ENCODE measurements at places on chromosomes 4 and X.

- H3K27me3 ChIP-seq = peaks cover 13% of the 10 kb centered on the region
- no peak overlapping the region for H3K27ac ChIP-seq
- H3K4me3 ChIP-seq = no peak overlapping the region
- no peaks in the 10 kb centered on the region for H3K36me3 ChIP-seq
These were observed 42.4 kb upstream of the SLC39A8 start for GRCh38 chr4:102387552-102388150.

DNA sequence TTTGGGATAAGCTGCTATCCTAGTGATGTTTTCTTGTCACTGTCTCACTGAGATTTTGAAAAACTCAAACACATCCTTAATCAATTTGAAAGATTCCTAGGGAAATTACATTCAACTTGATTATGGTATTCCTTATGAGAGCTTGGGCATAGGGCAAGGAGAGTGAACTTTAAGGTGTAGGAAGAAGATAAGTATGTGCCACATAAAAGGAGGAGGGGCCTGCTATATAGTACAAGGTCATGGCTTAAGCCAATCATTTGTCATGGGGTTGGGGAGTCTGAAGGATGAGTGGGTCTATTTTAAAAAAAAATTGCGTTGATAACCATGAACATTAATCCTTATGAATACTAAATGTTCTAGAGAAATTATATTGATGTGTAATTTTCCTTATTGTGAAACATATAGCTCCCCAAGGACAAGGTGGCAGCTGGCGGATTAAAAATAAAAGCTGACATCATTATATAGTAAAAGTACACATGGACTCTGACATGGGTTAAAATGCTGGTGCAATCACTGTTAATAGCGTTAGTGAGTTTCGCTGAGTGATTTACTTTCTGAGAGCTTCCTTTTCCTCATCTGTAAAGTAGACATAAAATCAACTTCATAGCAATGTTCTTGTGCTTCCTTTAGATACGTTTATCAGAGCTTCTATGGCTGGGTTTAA lies 17.4 kb downstream of the GALNT7 start:
- H3K4me1 ChIP-seq = peaks cover 33% of the 10 kb centered on the region
- H3K4me3 ChIP-seq = no peak overlapping the region
- peaks cover 3% of the 10 kb centered on the region for H3K36me3 ChIP-seq
- no peaks in the 10 kb centered on the region for H3K27me3 ChIP-seq

DNA sequence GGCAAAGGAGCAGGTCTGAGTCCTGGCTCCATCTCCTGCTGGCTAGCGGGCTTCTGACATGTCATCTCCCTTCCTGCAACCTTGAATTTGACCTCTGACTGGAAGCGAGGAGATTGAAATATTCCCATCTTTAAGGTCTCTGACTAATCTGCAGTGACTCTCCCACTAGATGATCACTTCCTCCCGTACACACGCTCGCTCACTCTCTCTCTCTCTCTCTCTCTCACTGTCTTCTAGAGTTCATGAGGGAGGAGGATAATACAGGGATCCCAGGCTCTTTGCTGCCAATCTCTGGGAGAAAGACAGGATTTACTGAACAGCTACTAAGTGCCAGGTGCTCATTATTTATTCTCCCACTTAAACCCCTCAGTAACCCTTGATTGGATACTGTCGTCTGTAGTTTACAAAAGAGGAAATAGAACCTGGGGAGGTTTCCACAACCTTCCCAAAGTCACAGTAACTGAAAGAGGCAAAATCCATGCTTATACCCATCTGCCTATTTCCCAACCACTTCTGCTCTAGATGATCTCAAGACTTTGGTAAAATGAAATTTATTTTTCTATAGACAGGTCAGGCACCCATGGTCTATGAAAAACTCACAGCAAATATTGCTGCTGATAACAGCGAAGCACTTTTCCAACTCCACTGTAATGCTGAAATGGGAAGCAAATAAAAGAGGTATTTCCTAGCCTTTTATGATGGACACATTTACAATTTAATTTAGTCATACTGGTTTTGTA lies 193.5 kb upstream of the C1QTNF7 start:
- H3K36me3 ChIP-seq = no peaks in the 10 kb centered on the region
- peaks cover 42% of the 10 kb centered on the region for H3K4me1 ChIP-seq
- DNase-seq = no peak
- H3K27ac ChIP-seq = no peak overlapping the region
- no peak overlapping the region for H3K4me3 ChIP-seq
- no peaks in the 10 kb centered on the region for H3K27me3 ChIP-seq

DNA sequence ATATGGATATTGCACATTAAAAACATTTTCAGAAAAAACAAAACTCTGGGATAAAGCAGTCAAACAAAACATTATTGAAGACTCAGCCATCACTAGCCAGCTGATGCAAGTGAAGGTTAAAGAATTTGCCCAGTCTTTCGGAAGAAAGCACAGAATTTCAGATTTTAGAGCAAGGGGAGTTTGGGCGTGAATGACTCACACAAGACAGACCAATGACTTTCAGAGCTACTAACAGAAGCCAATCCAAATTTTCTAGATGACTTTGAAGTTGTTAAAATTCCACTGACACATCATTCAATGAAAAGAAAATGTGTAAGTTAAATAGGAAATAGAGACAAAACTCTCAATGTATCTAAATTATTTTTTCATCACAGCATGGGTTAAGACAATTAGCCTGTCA lies 4.0 kb downstream of the MRFAP1L1 start:
- no peak overlapping the region for H3K4me3 ChIP-seq
- H3K4me1 ChIP-seq = peaks cover 56% of the 10 kb centered on the region
- no peak for DNase-seq
- peak overlapping the region; percentile 33 for H3K27ac ChIP-seq
- H3K27me3 ChIP-seq = peaks cover under 1% of the 10 kb centered on the region

DNA sequence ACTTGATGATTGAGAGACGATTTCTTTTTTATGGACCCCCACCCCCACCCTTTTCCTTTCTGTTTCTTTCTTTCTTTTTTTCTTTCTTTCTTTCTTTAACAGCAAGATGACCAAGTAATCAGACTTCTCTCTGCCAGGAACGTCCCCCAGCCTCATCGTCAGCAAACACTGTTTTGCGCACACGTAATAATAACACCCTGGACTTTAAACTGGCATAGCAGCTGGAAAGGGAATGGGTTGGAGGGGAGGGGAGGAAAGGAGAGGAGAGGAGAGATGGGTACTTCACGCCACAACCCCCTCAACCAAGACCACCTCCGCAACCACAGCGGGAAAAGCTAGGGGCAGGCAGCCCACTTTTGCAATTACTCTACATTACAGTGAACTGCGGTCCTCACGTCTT lies 1.1 kb downstream of the GABRA2 start:
- H3K4me3 ChIP-seq = no peak overlapping the region
- H3K36me3 ChIP-seq = peaks cover 4% of the 10 kb centered on the region
- no peak for DNase-seq
- H3K4me1 ChIP-seq = peaks cover 5% of the 10 kb centered on the region
- H3K27me3 ChIP-seq = peaks cover 31% of the 10 kb centered on the region

DNA sequence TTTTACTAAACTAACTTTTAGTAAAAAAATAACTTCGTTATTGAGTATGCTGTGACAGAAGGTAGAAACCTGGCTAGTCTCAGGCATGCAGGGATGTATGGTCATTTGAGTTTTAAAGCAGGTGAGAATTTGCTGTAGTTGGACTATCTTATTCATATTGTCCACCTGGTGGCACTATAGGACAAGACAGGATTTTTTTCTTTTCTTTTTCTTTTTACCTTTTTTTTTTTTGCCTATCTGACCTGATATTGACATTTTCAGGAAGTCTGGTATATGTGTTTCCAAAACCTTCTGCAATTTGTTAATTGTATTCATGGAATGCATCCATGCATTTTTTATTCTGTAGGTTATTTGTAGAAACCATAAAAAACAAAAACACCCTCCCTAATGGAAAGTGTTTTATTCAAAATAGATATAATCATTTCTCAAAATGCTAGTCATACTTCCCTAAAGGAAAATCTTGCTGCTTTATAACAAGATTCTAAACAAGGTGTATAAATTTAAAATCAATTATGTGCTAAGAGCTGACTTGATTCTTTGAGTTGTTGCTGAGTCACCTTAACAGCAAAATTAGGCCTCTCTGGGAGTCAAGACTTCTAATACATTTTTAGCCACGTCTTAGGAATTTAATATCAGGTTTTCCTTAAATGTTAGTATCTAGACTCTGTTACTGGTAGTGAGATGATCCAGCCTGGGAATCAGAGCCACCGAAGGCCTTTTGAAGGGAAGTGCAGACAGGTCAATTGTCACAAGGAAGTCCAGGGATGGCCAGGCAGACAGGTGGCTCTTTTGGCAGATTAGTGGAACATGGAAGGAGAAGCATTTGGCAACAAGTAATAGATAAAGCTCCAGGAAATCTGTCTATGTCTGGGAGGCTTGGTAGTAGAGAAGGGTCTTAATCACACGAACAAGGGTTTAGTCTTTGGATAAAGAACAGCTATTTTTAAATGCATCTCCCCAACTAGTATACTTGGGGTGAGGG lies 201.3 kb upstream of the GNPDA2 start:
- no peaks in the 10 kb centered on the region for H3K4me1 ChIP-seq
- no peaks in the 10 kb centered on the region for H3K36me3 ChIP-seq
- H3K27me3 ChIP-seq = no peaks in the 10 kb centered on the region
- H3K4me3 ChIP-seq = no peak overlapping the region
- no peak overlapping the region for H3K27ac ChIP-seq
